Psoas muscle (tissue), 8 donors: ENCODE measurements at places on chromosomes 3 and 15. TPM values are rescaled to one million over a fixed set of nuclear protein-coding genes. Genes with fewer than 3 reads are reported as not detected.

GRCh38 chr3:52134761-52135160, 19.5 kb downstream of the POC1A start:
- H3K36me3 ChIP-seq, result no peaks in the 10 kb centered on the region
- H3K4me3 ChIP-seq, result no peak overlapping the region
- H3K4me1 ChIP-seq, result peaks cover 16% of the 10 kb centered on the region
- DNase-seq, result no peak
- H3K27me3 ChIP-seq, result no peaks in the 10 kb centered on the region

DNA sequence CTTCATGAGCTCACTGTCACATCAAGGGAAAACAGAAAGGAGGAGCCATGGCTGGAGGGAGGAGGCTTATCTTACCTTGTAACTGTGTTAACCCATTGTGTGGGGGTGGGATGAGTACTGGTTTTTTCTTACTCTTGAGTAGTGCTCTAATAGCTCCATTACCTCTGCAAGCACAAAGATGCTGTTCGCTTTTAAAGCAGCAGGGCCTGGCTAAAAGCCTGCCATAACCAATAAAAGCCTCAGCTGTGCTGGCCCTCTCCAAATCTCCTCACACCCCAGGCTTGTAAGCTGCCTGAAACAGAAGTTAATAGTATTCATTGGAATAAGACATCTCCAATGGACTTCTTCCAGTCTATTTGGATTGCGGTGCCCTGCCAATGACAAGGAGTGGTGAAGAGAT, 544.1 kb downstream of the TUSC7 start:
- no peak for DNase-seq
- no peaks in the 10 kb centered on the region for H3K27me3 ChIP-seq
- H3K4me3 ChIP-seq, result no peak overlapping the region
- H3K36me3 ChIP-seq, result no peaks in the 10 kb centered on the region
- no peak overlapping the region for H3K27ac ChIP-seq

- H3K27me3 ChIP-seq, result no peaks in the 10 kb centered on the region
- no peak overlapping the region for H3K27ac ChIP-seq
- H3K4me1 ChIP-seq, result no peaks in the 10 kb centered on the region
Observed at GRCh38 chr15:93378558-93378957, 289.5 kb upstream of the RGMA start.

- H3K27me3 ChIP-seq, result no peaks in the 10 kb centered on the region
- peaks cover 75% of the 10 kb centered on the region for H3K36me3 ChIP-seq
- no peaks in the 10 kb centered on the region for H3K4me1 ChIP-seq
- DNase-seq, result no peak
Observed at GRCh38 chr3:33122991-33123390, 9.2 kb downstream of the CRTAP start.

DNA sequence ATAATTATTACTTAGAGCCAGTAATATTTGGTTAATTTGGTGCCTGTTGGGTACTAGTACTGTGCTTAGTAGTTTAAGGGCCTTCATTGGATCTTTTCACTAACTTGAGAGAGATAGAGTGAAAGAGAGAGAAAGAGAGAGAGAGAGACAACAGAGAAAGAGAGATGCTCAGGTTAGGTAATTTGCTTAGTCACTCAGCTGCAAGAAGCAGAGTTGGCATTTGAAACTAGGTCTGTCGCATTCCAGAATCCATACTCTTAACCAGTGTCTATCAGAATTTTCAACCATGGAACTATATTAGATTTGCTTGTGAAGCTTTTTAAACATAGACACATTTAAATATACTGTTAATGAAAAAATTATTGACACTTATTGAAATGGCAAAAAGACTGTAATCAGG, 31.1 kb upstream of the NUDT16 start:
- no peak overlapping the region for H3K27ac ChIP-seq
- H3K4me3 ChIP-seq, result no peak overlapping the region
- DNase-seq, result no peak
- H3K27me3 ChIP-seq, result no peaks in the 10 kb centered on the region

The SERPINI2 gene
- total RNA-seq, result not detected

The FGF7 gene
- 1.4 TPM for total RNA-seq
